ENCODE measurements at places on chromosomes 13 and 19.
A peak's percentile ranks its signal among the peaks of the same experiment; 100 is the strongest.

DNA sequence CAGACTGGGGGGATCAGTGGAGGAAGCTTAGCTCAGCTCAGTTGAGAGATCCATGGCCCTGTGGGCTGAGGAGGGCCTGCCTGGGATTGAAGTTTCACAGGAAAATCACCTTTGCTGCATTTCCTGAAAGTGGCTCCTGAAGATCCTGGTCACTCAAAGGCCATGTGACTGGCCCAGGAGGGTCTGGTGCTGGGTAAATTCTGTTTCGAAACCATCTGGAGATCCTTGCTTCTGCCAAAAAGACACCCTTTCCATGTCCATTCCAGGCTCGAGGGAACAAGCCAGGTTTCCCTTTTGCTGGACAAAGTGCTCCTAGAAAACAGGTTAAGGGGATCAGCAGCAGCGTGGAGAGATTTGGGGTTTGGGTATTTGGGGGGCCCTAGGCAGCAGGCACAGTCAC is 293.3 kb downstream of the ZNF536 start:
- no peak for DNase-seq

- DNase-seq = no peak
Measured at GRCh38 chr13:23923031-23923430, 25.7 kb upstream of the C1QTNF9B start.

GRCh38 chr19:39558624-39559117 is 18.7 kb upstream of the EID2 start:
- DNase-seq = no peak

DNA sequence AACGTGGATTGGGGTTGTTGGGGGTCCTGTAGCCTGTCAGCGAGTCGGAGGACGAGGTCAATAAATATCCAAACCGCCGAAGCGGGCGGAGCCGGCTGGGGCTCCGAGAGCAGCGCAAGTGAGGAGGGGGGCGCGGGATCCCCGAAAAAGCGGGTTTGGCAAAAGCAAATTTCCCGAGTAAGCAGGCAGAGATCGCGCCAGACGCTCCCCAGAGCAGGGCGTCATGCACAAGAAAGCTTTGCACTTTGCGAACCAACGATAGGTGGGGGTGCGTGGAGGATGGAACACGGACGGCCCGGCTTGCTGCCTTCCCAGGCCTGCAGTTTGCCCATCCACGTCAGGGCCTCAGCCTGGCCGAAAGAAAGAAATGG is 754 bp upstream of the SIX5 start:
- peak; percentile 77 for DNase-seq

DNA sequence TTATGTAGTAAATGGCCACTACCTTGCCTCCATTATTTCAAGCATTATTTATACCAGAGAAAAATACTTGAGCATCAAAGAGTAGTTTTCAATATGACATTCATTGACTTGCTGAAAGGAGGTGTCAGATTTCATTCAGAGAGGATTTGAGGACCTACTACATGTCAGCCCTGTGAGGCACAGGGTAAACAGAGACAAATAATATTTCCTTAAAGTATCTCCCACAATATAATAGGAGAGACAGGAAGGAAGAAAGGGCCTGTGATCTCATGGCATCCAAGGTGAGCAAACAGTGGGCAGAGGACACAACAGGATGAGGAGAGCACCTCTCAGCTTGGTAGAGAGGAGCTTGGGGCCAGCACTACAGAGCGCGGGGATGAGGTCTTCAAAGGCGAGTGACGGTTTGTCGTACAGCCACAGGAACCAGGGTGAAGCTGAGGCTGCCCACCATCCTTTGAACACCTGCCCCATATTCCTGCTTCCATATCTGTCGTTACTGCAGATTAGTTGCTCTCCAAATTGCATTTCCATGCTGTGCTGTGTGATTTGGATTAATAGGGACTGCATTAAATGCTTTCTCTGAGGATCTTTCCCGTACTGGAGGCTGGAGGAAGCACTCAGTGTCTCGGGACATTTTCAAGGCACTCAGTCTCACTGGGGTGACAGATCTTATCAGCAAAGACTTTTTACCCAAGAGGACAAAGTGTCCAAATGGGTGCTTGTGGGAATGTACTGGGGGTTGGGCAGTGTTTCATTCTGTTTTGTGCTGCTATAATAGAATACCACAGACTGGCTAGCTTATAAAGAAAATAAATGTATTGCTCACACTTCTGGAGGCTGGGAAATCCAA is 59.2 kb downstream of the GJA3 start:
- no peak for DNase-seq

GRCh38 chr19:18425515-18426415 is 6.6 kb downstream of the SSBP4 start:
- no peak for DNase-seq

DNA sequence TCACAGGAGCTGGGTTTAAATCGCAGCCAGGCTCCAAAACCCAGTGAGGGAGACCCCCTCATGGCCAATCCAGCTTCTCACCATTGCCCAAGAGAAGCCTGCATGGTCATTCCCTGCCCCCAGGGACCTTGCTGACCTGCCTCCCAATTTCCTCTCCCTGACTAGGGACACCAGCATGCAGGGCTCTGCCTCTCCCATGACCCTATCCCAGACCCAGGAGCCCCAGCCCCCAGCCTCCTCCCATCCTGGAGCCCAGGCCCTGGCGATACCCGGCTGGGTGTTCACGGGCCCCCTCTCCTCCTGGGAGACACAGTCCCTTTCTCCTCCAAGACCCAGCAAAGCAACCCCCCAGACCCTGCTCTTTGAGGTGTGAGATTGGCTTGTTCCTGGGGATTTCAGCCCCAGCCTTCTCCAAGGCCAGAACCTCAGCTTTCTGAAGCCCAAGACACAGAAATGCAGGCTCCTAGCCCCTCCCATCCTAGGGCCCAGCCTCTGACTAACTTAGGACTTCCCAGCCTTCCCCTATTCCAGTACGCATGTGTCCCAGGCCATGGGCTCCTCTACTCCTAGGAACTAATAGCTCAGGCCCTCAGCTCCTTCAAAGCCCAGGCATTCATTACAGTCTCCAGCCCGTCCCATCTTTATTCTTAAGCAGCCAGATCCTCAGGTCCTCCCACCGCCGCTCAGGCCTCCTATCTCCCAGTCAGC is 1.1 kb downstream of the GYS1 start:
- no peak for DNase-seq

DNA sequence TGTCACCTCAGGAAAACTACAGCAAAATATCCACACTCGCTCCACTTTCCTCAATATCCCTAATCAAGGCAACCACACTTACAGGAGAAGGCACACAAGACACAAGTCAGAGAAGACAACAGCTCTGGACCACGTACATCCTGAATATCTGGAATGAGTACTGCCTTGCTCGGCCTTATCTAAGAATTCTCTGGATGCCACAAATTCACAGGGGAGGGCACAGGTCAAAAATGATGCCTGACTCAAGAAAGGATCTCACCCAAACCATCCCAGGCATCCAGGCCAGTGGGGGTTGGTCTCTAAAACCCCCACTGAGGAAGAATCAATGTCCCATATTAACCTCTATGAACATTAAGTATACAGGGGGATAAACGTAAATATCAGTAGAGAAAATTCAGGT is 29.9 kb downstream of the ATP7B start:
- DNase-seq = no peak

DNA sequence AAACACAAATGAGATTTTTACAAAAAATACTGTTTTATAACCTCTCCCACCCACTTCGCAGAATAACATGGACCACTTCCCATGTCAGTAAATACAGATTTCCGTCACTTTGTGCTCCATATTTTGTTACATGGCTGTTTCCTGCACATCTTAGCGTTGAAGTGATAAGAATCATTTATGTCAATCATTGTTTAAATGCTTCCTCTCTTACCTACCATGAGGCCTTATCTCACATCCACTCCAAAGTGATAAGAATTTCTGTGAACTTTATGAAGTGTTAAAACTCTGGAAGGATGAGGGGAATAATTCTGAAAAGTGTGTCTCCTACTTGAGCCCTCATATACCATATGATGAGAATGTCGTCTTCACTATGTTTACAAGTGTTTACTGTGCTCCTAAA is 36.6 kb upstream of the IL17D start:
- no peak for DNase-seq

GRCh38 chr19:51389143-51389542 is 1.2 kb downstream of the C19orf84 start:
- no peak for DNase-seq

GRCh38 chr19:58558623-58559274 is 338 bp upstream of the UBE2M start:
- DNase-seq = no peak

DNA sequence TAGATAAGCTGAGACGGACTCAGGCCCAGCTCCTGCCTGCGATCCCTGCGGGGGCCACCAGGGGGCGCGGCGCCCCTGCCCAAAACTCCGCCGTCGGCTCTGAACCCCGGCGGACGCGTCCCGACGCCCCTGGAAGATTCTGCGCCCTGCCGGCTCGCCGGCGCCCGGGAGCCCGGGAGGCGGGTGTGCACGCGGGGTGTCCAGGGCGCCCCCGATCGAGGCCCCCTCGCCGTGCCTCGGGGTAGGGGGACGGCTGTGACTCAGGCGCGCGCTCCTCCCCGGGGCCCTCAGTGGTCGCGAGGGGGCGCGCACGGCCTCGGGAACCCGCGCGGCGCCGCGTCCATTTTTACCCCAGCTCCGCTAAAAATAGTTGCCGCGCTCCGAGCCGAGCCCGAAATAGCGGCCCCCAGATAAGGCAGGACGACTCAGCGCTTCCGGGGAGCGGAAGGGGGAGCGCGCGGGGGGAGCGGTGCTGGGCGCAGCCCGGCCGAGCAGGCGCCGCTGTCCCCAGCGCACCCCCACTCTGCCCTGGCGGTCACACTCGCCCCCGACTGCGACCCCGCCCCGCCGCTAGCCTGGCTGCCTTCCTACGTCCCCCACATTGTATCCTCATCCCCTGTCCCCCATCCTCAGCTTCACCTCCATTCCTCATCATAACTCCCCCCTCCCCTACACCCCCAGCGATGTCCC is 16.0 kb upstream of the ERCC1 start:
- DNase-seq = peak; percentile 84

DNA sequence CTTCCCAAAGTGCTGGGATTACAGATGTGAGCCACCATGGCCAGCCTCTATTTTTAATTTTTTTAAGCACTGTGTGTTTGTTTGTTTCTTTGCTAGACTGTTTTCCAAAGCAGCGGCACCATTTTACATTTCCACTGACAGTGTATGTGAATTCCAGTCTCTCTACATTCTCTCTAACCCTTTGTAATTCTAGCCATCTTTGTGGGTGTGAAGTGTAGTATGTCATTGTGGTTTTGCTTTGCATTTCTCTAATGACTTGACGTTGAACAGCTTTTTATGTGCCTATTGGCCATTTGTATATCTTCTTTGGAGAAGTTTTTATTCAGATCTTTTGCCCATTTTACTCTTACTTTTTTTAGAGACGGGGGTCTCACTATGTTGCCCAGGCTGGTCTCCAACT is 11.6 kb downstream of the PNPLA6 start:
- no peak for DNase-seq

DNA sequence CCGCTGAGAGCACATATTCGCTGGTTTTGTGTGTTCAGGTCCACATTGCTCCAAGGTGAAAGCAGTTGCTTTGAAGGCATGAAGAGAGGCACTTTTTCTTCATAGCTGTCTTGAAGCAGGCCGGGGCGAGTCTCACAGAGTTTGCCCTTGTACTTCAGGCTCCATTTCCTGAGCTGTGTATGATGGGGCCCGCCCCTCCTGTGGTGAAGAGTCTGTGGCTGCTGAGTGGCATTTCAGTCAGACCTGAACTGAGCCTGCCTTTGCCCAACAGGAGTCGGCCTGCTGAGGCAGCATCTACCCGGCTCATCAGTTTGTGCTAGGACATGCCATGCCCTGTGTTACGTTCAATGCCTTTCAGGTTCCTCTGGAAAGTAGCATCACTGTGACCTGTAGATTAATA is 44.4 kb upstream of the C1QTNF9 start:
- no peak for DNase-seq

DNA sequence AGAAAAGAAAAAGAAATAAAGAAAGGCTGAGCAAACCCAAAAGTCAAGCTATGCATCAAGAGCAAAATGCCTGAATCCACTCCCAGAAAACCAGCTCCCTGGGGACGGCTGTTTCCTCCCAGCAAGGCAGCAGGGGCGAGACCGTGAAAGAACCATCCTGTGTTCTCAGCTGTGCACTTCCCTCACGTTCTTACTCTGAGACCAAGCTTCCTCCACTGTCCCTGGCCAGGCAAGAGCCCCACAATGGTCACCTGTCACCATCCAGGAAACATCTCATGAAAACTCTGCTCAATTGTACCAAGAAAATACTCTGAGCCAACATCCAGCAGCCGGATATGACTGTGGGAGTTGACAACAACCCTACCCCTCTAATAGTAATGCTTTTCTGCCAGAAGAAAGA is 22.9 kb downstream of the RAB20 start:
- DNase-seq = no peak

DNA sequence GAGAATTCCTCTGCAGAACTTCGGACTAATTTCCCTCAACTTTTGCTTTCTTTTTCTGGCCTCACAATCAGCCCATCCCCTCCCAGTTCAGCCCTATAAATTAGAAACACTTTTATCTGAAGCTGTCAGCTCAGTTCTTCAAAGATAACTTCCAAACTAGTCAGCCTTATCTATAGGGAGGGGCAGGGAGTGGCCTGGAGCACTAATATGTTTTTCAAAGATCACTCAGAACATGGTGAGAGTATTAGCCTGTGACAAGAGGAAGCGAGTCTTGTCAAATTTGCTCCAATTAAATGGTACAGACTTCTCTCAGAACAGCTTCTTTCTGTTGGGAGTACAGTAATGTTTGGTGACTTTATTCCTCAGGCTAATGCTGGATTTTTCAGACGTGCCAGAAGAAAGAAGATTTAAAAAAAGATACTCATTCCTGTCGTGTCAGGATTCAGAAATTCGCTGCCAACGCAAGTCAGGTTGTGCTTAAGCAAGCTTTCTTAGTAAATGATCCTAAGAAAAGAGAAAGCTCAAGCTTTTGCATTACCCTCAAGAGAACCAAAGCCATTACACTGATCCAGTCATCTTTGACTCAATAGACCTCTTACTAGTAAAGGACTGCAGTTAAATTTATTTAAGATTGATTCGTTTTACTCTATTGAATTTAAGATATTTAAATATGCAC is 1033.6 kb downstream of the SLITRK5 start:
- no peak for DNase-seq

DNA sequence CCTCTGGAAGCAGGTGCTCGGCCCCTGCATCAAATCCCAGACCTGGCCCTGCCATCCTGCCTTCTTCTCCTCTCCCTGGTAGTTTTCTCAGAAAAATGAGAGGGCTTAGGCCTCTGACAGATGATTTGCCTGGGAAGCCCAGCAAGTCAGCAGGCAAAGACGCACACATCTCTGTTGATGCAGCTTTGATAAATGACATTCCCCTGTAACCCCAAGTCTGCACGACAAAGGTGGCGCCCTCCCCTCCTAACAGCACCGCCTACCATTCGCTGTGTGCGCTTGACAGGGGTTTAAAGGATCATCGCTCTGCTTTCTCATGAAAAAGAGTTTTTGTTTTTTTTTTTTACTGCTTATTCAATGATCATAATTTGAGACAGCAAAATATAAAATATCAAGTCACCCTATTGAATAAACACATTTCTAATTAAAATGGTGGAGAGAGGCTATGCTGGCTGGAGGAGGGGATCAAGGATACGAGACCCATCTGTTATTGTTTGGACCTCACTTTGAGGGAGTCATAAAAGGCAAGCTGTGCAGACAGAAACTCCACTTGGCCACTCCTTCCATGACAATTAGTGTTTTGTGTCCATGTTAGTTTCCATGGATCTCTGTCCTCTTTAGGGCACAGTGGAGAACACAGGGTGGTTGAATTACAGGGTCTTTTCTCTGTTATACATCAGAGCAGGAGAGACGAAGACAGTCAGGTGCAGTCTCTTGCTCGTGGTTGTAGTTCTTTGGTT is 126.1 kb downstream of the FGF9 start:
- DNase-seq = no peak
